ENCODE measurements at places on chromosomes 3 and 15.

- DNase-seq, result no peak
These were observed 258.7 kb upstream of the CTNNB1 start for GRCh38 chr3:40940651-40941050.

- no peak for DNase-seq
These were observed 16.9 kb downstream of the POPDC2 start for GRCh38 chr3:119643528-119643927.

GRCh38 chr3:111070772-111071256, 802 bp upstream of the NECTIN3 start:
- no peak for DNase-seq

DNA sequence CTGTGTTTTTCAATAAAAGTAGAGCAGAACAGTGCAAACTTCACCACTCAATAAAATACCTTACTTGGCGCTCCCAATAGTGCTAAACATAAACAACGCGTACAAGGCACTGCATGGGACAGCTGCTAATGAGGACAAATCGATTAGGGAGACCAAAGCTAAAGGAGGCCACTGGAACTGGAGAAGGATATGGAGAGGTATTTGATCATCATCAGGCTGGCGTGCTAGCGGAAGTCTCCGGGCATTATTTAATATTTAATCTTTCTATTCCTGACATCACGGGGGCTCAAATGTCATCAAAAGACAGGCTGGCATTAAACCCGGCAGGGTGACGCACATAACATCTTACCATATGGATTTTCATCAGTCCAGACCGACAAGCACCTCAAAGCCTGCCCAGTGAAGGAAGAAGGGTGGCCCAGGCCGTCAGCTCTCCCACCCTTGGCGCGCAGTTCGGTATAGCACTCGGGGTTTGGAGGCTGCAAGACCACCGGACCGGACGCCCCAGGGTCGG, 604 bp downstream of the CCPG1 start:
- DNase-seq, result no peak

GRCh38 chr15:76161153-76162035, 101.6 kb downstream of the TMEM266 start:
- no peak for DNase-seq

- no peak for DNase-seq
These were observed 72.2 kb downstream of the ZNF148 start for GRCh38 chr3:125302932-125303331.

DNA sequence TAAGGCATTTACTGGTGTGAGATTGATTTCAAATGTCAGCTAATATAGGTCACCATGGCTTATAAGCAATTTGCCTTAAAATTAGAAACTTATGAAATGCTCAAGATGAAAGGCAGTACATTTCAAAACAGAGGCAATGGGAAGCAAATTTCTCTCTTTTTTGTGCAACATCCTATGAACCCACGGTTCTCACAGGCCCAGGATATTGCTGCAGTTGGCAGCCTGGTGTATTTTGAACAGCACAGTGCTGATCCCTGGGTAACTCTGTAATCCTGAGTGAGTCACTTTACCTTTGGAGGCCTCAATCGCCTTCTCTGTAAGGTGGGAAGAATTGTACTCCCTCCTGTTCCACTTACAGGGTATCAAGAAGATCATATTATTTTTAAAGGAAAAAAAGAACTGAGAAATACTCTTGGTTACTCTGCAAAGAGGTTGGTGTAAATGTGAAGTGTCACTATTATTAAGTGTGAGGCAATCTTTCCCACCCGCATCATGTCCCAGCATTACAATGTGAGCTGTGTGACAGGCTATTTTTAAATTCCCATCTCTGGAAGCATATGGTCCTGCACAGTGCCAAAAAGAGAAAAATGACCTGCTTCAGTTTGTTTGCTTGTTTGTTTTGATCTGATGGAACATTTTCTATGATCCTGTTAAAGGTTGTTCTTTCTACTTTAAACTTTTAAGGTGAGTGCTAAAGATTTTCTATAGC, 190.1 kb upstream of the LPP start:
- DNase-seq, result no peak

GRCh38 chr15:28934645-28935044, 48.9 kb downstream of the APBA2 start:
- DNase-seq, result no peak

DNA sequence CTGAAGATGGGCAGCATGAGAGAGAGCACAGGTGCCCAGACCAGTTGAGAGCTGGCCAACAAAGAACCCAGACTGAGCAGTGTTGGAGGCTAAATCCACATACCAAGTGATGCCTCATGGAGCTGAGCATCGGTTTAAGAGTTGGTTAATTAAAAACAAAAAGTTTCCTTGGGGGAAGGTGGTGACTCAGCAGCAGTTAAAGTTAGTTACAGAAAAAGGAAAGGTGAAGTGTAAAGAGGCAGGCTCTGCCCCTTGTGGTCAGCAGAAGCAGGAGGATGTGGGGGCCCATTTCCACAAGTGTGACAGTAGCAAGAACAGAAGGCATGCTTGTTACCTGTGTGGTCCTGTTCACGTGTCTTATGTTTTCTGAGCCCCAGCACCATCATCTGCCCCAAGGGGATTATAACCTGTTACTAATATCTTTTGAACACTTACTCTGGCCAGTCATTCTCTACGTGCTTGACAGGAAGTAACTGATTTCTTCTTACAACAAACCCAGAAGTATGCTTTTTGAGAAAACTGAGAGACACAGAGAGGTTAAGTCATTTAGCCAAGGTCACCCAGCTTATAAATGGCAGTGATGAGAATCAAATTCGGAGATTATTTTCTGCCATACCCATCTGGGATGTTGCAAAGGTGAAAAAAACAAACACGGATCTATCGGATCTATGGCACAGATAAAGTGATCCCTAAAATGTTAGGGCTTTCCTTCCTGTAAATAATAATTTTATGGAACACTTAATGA, 91.0 kb downstream of the EPHB1 start:
- DNase-seq, result no peak

- DNase-seq, result no peak
These were observed 477.3 kb downstream of the SHQ1 start for GRCh38 chr3:72370947-72371346.

DNA sequence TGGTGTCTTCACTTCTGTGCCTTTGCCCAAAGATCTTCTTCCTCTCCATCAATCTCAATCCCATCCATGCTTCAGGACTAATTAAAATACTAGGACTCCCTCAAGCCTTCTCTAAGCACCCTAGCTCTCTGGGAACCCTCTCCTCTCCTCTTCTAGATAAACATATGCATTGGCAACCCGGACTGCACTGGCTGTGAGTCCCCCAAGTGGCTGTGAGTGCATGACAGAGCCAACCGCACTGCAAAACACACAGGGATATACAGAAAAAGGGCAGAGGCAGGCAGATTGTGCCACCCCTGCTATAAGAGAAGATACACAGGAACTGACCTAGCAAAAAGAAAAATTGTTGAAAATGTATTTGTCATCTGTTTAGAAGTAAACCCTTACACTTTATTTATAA, 457.1 kb downstream of the MFSD1 start:
- no peak for DNase-seq

GRCh38 chr15:73936181-73936580, 9.9 kb downstream of the LOXL1 start:
- DNase-seq, result peak; percentile 70

Data from SK-N-SH (cell line).